CD14-positive monocyte (primary cell): ENCODE measurements at places on chromosomes 11 and 22. TPM values are rescaled to one million over a fixed set of nuclear protein-coding genes. Genes with fewer than 3 reads are reported as not detected.

- no peak for DNase-seq
- H3K36me3 ChIP-seq, result no peaks in the 10 kb centered on the region
- H3K4me3 ChIP-seq, result no peak within 1 kb of the TSS
- H3K4me1 ChIP-seq, result no peaks in the 10 kb centered on the region
- H3K27me3 ChIP-seq, result peaks cover 61% of the 10 kb centered on the region
- H3K27ac ChIP-seq, result no peak within 1 kb of the TSS
Observed at GRCh38 chr11:130428316-130429119, at the start of gene ADAMTS8. TSS of gene ADAMTS8 (minus strand) at chr11:130428609. CDS start at chr11:130428286, 323 bp downstream.

PANX3 gene
- not detected for polyA plus RNA-seq

GRCh38 chr11:9803685-9804418 lies 140.0 kb downstream of the SWAP70 start:
- no peaks in the 10 kb centered on the region for H3K4me1 ChIP-seq
- H3K27ac ChIP-seq, result no peak overlapping the region
- H3K36me3 ChIP-seq, result peaks cover 39% of the 10 kb centered on the region

DNA sequence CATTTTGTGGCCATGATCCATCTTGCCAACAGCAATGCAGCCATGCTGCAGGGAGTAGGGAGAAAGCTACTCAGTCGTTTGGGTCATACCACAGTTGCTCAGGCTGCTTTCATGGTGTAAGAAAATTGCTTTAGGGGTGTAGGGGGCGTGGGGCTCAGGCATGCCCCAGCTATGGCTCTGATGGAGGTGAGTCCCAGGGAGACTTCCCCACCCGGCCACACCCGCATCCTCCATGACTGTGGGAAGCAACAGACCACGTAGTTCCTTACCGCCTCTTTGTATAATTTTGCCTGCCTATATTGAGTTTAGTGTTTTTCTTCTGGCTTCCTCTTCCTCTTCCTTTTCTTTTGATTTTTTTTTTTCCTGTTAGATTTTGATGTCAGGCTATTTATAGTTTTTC lies 58.8 kb downstream of the SPECC1L start:
- H3K27me3 ChIP-seq, result no peaks in the 10 kb centered on the region
- H3K4me3 ChIP-seq, result no peak overlapping the region
- DNase-seq, result no peak
- H3K4me1 ChIP-seq, result peaks cover 16% of the 10 kb centered on the region
- peaks cover 59% of the 10 kb centered on the region for H3K36me3 ChIP-seq
- H3K27ac ChIP-seq, result no peak overlapping the region

TMEM45B gene
- 0.56 TPM for polyA plus RNA-seq

ACAT1 gene
- polyA plus RNA-seq, result 24.1 TPM

FIBP gene
- polyA plus RNA-seq, result 79.1 and 118 TPM in 2 replicates

DNA sequence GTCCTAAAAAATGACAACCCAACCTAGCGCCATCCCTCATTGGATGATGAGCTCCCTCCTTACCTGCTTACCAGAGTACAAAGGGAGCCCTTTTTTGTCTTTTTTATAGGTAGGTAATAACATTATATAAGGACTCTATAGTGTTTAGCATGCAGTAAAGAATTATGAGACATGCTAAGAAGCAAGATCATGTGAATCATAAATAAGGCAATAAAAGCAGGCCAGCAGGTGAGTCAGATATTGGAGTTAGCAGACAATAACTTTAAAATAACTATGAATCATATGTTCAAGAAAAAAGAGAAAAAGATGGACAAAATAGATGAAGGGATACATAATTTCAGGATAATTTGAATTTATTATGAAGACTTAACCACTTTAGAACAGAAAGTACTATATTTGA lies 81.5 kb downstream of the GRK3 start:
- H3K36me3 ChIP-seq, result peaks cover 70% of the 10 kb centered on the region
- peaks cover 6% of the 10 kb centered on the region for H3K4me1 ChIP-seq
- H3K27me3 ChIP-seq, result no peaks in the 10 kb centered on the region
- H3K27ac ChIP-seq, result no peak overlapping the region
- DNase-seq, result no peak

DNA sequence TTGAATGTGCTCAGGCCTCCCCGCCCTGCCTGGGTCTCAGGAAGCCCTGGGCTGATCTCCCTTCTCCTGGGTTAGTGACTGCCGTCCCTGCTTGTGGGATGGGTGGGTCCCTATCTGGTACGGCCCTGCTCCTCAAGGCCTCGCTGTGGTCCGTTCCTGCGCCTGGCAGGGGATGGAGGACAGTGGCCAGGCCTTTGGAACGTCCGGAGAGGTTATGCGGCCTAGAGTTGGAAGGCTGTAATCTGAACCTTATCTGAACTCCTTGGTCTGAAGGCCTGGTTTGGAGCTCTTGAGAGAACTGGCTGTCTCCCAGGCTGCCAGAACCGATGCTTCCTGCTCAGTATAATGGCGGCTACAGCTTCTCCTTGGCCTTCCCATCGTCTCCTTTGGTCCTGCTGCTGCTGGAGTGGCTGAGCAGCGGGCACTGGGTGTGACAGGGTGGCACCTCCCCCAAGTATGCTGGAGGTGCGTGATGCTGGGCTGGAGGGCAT lies 72.8 kb downstream of the FLI1 start:
- H3K36me3 ChIP-seq, result peaks cover 98% of the 10 kb centered on the region
- no peak overlapping the region for H3K4me3 ChIP-seq
- no peak overlapping the region for H3K27ac ChIP-seq
- no peaks in the 10 kb centered on the region for H3K4me1 ChIP-seq
- H3K27me3 ChIP-seq, result no peaks in the 10 kb centered on the region

- DNase-seq, result no peak
- no peak overlapping the region for H3K4me3 ChIP-seq
- H3K4me1 ChIP-seq, result no peaks in the 10 kb centered on the region
- H3K27ac ChIP-seq, result no peak overlapping the region
Observed at GRCh38 chr11:362642-363442, 6.5 kb upstream of the B4GALNT4 start.

FAM180B gene
- not detected for polyA plus RNA-seq
